Mesothelial cell of epicardium (in vitro differentiated cells): ENCODE measurements at places on chromosomes 1 and 21. TPM values are rescaled to one million over a fixed set of nuclear protein-coding genes. Genes with fewer than 3 reads are reported as not detected.

C1orf185 gene
- total RNA-seq, result not detected in 3 replicates

RHD gene
- not detected in 3 replicates for total RNA-seq

RNU1-2 gene
- 3,774 to 3,945 TPM (median 3,937 TPM) in 3 replicates for total RNA-seq

CFAP74 gene
- total RNA-seq, result 0.16 to 0.42 TPM (median 0.18 TPM) in 3 replicates

SPRR2E gene
- total RNA-seq, result 1.2 to 1.9 TPM (median 1.9 TPM) in 3 replicates

CASQ2 gene
- 0.09 to 0.24 TPM (median 0.13 TPM) in 3 replicates for total RNA-seq

COL11A1 gene
- total RNA-seq, result 126 to 141 TPM (median 133 TPM) in 3 replicates

YTHDF2 gene
- total RNA-seq, result 130 to 144 TPM (median 137 TPM) in 3 replicates

RNU1-3 gene
- 3,774 to 3,945 TPM (median 3,937 TPM) in 3 replicates for total RNA-seq

SGIP1 gene
- total RNA-seq, result 8.6 to 11.9 TPM (median 9.8 TPM) in 3 replicates

NR1I3 gene
- not detected in 3 replicates for total RNA-seq

PRRX1 gene
- total RNA-seq, result 8.0 to 9.7 TPM (median 8.9 TPM) in 3 replicates

TMEM61 gene
- total RNA-seq, result 0.31 to 0.47 TPM (median 0.34 TPM) in 3 replicates

MRPL37 gene
- 54.9 to 57.6 TPM (median 56.9 TPM) in 3 replicates for total RNA-seq

EIF2D gene
- total RNA-seq, result 49.6 to 53.3 TPM (median 52.3 TPM) in 3 replicates

SCCPDH gene
- total RNA-seq, result 34.3 to 35.3 TPM (median 35.1 TPM) in 3 replicates

DIO1 gene
- not detected in 3 replicates for total RNA-seq

AVPR1B gene
- total RNA-seq, result not detected in 3 replicates

ARHGEF19 gene
- 85.3 to 88.3 TPM (median 86.6 TPM) in 3 replicates for total RNA-seq

ADGRL2 gene
- 81.5 to 89.8 TPM (median 83.4 TPM) in 3 replicates for total RNA-seq

KDF1 gene
- total RNA-seq, result 11.9 to 12.9 TPM (median 12.7 TPM) in 3 replicates

BRDT gene
- total RNA-seq, result not detected in 3 replicates

POLR3GL gene
- total RNA-seq, result 14.4 to 16.4 TPM (median 14.7 TPM) in 3 replicates

KCNA3 gene
- 0.29 to 0.45 TPM (median 0.34 TPM) in 3 replicates for total RNA-seq

ACTL8 gene
- total RNA-seq, result not detected in 3 replicates

MPC2 gene
- total RNA-seq, result 20.5 to 23.9 TPM (median 21.4 TPM) in 3 replicates

TMEM79 gene
- 5.7 to 6.9 TPM (median 6.1 TPM) in 3 replicates for total RNA-seq

PLPPR4 gene
- total RNA-seq, result 0.13 to 0.16 TPM (median 0.14 TPM) in 3 replicates

SRRM1 gene
- 206 to 219 TPM (median 219 TPM) in 3 replicates for total RNA-seq

YIPF1 gene
- 29.1 to 30.9 TPM (median 30.2 TPM) in 3 replicates for total RNA-seq
